HFFc6 (cell line): ENCODE measurements at places on chromosomes 16 and 17. TPM values are rescaled to one million over a fixed set of nuclear protein-coding genes. Genes with fewer than 3 reads are reported as not detected.

The GRAPL gene
- total RNA-seq, result not detected in 3 replicates

The SOX15 gene
- total RNA-seq, result 0.45 to 0.99 TPM (median 0.62 TPM) in 3 replicates

DNA sequence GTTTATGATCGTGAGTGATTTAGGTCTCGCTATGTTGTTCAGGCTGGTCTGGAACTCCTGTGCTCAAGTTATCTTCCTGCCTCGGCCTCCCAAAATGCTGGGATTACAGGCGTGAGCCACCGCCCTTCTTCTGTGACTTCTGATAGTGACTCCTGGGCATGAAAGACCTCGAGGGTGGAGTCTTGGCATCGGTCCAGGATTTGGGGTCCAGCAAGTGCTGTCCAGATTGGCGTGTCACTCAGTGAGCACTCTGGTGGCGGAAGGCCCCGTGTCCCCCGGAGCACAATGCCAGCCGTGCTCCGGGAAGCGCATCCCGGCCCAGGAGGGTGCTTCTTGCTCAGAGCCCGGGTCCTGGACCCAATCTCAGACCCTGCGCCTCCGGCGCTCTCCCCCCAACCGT is 6.8 kb downstream of the OR1F1 start:
- DNase-seq, result no peak

DNA sequence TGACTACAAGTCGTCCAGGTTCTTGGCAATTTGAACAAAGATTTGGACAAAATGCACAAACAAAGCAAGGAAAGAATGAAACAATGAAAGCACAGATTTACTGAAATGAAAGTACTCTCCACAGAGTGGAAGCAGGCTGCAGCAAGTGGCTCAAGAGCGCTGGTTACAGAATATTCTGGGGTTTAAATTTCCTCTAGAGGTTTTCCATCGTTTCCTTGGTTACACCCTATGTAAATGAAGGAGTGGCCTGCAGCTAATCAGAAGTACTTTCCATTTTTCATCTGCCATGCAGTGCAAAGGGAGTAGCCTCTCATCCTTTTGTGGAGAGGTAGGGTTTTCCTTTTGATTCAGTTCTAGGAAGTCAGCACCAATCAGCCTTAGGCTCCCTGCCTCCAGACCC is 11.8 kb downstream of the STXBP4 start:
- no peak for DNase-seq

The KRTAP9-8 gene
- not detected in 3 replicates for total RNA-seq

DNA sequence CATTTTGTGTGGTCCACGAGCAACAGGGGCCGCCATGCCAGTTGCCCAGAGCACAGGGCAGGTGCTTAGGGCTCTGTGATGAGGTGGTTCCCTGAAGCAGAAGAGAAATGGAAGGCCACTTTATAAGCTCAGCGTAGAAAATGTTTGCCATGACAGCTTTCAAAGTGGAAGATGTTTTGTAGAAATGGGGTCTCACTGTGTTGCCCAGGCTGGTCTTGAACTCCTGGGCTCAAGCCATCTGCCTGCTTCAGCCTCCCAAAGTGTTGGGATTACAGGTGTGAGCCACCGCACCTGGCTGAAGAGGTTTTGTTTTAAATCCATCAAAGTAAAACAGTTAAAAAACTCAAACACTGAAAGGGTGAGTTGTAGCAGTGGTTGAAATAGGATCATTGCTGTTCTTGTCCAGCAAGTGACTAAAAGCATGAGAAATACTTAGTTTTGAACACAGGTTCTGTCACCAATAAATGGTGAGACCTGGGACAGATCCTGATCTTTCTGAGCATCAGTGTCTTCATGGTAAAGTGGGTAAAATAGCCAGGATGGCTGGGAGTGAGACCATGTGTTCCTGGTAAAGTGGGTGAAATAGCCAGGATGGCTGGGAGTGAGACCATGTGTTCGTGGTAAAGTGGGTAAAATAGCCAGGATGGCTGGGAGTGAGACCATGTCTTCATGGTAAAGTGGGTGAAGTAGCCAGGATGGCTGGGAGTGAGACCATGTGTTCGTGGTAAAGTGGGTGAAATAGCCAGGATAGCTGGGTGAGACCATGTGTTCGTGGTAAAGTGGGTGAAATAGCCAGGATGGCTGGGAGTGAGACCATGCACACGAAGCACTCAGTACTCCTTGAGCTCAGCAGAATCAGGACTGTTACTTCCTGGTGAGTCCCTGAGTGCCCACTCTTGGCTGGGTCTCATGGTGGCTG is 46.0 kb downstream of the BANP start:
- no peak for DNase-seq

DNA sequence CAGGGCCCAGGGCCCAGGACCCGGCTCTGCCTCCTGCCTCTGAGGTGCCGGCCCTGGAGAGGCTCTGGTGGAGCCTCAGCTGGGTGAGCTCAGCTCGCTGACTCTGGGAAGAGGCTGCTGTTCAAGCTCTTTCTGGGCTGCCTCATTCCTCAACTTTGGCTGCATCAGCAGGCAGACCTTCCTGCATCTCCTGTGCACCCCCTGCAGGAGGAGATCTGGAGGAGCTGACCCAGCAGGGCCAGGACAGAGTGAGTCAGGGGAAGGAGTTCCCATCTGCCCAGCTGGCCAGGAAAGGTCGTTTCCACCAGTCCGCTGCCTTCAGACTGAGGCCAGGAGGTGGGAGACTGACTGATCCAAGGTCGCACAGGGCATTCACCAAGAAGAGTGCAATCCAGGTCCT is 10.7 kb downstream of the CRHR1 start:
- DNase-seq, result peak; percentile 10

The PHOSPHO1 gene
- 0.24 to 0.37 TPM in 2 of 3 replicates, not detected in the other for total RNA-seq

The SHBG gene
- total RNA-seq, result 0.75 to 1.4 TPM (median 1.0 TPM) in 3 replicates

- peak; percentile 94 for DNase-seq
Measured at GRCh38 chr16:11133344-11133943, 122.6 kb downstream of the SOCS1 start.

DNA sequence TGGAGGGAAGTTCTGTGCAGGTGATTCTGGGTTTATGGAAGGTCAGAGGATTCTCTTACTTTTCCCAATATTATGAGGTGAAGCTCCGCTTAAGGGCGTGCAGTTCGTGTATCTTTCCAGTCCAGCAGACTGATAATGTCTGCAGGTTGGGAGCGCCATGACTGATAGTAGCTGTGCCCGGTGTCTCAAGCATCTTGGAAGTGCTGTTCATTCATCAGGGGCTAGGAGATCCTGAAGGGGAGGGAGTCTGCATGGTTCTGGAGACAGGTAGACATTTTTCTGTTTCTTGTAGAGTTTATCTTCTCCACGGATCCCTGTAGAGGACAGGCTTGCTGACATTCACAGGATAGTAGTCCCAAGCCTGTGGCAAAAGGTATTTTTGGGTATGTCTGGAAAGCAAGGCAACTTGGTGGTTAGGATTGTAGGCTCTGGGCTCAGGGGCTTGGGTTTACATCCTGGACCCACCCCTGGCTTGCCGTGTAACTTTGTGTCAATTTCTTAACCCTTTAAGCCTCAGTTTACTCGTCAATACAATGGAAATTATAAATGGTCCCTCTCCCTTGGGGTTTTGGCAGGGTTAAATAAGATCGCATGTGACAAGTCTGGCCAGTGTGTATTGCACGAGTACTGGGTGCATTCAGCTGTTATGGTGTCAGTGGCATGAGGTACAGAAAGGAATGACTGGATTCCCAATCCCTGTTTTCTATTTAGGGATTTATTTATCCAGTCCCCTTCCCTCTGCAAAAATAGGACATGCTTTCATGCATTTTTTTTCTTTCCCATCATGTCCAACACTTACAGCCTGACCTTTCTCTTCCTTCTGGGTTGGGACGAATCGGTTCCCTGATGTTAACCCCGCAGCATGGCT is 8.2 kb downstream of the HLF start:
- DNase-seq, result no peak

- no peak for DNase-seq
Measured at GRCh38 chr17:43309505-43310332, 75.9 kb upstream of the RNU2-1 start.

The PDILT gene
- total RNA-seq, result not detected in 3 replicates

DNA sequence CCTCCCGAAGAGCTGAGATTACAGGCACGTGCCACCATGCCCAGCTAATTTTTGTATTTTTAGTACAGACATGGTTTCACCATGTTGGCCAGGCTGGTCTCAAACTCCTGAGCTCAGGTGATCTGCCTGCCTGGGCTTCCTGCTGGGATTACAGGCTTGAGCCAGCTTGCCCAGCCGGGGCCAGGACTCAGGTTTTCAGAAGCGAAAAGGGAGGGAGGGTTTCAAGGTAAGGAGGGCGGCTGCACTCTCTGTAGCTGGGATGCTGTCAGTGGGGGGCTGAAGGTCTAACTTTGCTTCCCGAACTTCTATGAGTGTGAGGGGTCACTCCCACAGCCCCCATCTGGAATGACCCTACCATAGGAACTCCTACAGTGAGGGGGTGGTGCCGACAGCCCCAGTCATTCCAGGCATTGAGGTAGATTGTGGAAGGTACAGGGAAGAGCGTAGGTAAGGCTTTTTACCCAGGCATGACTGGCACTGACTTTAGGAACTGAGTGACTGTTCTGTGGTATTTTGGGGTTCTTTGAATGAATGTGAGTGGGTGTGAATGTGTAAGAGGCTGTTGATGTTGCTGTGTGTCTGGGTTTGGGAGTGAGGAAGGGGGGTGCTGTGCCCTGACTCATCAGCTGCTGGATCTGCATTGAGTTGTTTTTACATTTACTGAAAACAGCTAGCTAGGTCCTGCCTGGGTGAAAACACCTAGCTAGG is 3.8 kb upstream of the C1QL1 start:
- peak; percentile 57 for DNase-seq

The CD300H gene
- total RNA-seq, result not detected in 3 replicates

GRCh38 chr16:58471209-58471975 is 28.6 kb upstream of the NDRG4 start:
- DNase-seq, result no peak

The TRPV3 gene
- total RNA-seq, result 0.08 and 0.43 TPM in 2 replicates

The CCDC40 gene
- total RNA-seq, result 2.2 to 2.7 TPM (median 2.6 TPM) in 3 replicates
